ENCODE measurements at places on chromosomes 2 and 18.

DNA sequence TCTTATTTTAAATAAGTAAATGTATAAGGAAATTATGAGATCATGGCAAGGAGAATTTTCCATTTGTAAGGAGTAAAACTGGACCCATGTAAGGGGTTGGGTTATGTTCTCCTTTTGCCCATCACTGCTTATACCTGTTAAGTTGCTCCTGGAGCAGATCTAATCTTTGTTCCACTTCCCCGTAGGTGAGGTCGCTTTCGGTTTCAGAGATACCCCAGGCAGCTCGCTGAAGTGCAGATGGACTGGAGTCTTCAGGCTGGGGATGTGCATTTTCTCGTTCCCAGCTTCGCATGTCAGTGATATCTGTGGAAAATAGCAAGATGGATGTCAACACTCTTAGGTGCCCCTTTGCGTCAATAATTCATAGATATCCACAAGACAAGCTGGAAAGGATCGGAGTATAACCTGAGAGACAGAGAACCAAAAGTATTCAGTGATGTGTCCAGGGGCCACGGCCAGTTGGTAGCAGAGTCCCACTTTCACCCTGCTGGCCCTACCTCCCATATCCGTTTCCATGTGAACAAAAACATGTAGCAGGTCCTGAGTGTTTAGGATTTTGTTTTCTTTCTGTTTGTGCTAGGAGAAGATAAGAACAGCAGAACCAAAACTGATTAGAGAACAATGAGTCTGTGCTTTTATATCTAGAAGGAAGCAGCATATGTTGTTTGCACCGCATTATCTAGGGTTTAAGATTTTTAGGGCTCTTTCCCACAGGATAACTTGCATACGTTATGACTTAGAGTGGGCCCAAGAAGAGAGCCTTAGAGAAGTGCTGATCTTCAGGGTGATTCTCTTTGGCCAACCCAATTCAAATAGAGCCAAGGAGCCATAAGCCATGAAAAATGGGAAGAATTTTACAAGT is 36.0 kb downstream of the GCA start:
- DNase-seq, result no peak

- DNase-seq, result no peak
Measured at GRCh38 chr2:84957771-84958134, 13.2 kb upstream of the KCMF1 start.

DNA sequence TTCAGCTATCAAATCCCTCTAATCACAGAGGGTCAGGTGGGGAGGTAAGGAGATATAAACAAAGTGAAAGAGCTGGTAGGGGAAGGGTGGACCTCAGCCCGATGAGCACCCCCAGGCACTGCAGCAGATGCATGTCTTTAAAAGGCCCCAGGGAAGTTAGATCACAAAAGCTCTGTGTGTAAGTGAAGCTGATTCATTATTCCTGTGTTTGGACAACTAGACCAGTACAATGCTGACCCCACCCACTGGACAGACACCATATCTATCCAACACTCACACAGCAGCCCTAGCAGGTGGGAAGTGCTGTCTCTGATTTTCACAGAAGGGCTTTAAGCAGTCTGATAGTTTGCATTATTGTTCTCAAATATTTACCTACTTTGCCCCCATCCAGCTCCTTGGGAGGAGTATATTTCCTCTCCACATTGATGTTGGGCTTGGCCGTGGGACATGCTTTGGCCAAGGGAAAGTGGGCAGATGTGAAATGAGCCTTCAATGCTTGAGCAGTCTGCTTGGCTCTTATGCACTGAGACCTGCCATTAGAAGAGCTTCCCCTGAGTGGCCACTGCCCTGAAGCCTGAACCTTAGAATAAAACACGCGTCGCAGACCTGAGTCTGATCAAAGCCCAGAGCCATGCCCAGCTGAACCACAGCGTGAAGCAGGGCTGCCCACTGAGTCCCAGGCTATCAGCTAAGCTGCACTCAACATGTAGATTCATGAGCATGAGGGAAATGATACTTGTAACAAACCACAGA is 111.4 kb downstream of the COPS8 start:
- no peak for DNase-seq

DNA sequence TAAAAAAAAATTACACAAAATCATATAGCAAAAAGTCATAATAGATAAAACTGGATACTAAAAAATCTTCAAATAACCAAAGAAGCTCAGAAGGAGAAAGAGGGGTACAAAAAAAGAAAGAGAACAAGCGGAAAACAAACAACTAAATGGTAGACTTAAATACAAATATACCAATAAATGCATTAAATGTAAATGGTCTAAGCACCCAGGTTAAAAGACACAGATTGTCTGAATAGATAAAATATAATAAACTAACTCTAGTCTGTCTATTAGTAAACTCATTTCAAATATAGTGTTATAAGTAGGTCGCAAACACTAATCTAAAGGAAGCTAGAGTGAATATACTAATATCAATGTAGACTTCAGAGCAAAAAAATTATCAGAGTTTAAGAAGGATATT is 357.4 kb downstream of the METTL4 start:
- DNase-seq, result no peak

- DNase-seq, result no peak
Measured at GRCh38 chr18:35732636-35733035, 151.1 kb downstream of the GALNT1 start.

DNA sequence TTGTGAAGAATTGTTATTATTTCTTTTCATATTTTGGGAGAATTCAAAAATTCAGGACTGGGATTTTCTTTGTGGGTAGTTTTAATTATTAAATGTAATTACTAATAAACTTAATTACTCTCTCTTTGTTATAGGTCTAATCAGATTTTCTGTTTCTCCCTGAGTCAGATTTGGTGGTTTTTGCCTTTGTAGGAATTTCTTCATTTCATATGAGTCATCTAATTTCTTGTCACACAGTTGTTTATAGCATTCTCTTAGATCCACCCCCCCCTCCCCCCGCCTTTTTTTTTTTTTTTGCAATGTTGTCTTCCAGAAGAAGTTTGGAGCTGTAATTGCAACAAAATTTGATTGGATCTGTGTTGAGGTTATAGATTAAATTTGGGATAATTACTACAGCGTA is 26.0 kb upstream of the GALR1 start:
- DNase-seq, result no peak

DNA sequence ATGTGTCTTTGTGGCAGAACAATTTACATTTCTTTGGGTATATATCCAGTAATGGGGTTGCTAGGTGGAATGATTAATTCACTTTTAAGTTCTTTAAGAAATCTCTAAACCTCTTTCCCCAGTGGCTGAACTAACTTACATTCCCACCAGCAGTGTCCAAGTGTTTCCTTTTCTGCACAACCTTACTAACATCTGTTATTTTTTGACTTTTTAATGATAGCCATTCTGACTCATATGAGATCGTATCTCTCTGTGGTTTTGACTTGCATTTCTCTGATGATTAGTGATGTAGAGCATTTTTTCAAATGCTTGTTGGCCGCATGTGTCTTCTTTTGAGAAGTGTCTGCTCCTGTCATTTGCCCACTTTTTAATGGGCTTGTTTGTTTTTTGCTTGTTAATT is 43.1 kb upstream of the PTH2R start:
- DNase-seq, result no peak

GRCh38 chr2:179233083-179233490 is 31.5 kb downstream of the SESTD1 start:
- no peak for DNase-seq

GRCh38 chr18:73884868-73885267 is 262.8 kb downstream of the FBXO15 start:
- no peak for DNase-seq

DNA sequence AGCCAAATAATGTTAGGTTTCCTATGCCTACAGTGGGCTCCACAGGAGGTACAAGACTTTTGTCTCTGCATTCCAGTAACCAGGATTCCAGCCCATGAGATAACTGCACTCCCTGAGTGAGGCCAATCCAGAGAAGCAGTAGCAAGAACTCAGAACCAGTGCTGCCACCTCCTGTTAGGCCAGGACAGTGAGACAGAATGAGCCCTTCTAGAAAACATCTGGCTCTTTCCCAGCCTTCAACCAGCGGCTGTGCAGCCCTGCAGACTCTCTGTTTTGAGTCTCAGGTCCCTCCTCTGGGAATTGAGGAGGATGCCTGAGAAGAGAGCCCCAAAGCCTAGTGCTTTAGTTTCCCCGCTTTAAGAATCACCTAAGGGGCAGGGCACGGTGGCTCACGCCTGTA is 44.2 kb downstream of the ARID5A start:
- no peak for DNase-seq

- no peak for DNase-seq
Measured at GRCh38 chr2:69858261-69858660, 28.8 kb downstream of the GMCL1 start.

DNA sequence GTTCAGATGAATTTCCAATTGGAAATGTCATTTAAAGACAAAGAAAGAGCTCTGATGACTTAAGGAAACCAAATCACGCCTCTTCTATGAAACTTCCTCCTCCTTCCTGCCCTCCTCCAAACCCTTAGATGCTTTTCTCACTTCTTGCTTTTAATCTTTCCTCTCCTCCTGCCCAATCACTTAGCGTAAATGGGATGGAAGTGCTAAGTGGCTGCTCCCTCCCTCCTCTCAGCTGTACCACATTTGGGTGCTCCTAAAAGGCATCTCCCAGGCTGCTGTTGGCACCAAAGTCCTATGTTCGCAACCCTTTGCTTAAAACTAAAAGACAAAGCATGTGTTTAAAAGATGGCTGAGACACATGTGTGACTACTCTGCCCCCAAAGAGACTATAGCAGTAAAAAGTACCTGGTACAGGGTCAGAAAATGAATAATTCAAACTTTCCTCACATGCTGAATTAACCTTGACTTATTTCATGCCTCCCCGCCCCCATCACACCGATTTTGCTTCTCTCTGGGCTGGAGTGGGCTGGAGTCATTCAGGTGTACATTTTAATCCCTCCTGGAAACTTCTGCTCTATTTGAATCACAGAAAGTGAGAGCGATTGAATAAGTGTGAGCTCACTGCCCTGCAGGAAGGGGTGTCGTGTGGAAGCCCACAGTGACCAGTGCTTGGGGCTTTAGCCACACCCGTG is 59.2 kb upstream of the KLF7 start:
- no peak for DNase-seq

- no peak for DNase-seq
Measured at GRCh38 chr2:32262105-32262504, 2.6 kb downstream of the NLRC4 start.

- no peak for DNase-seq
Measured at GRCh38 chr18:38923126-38923525, 1357.5 kb upstream of the CELF4 start.

DNA sequence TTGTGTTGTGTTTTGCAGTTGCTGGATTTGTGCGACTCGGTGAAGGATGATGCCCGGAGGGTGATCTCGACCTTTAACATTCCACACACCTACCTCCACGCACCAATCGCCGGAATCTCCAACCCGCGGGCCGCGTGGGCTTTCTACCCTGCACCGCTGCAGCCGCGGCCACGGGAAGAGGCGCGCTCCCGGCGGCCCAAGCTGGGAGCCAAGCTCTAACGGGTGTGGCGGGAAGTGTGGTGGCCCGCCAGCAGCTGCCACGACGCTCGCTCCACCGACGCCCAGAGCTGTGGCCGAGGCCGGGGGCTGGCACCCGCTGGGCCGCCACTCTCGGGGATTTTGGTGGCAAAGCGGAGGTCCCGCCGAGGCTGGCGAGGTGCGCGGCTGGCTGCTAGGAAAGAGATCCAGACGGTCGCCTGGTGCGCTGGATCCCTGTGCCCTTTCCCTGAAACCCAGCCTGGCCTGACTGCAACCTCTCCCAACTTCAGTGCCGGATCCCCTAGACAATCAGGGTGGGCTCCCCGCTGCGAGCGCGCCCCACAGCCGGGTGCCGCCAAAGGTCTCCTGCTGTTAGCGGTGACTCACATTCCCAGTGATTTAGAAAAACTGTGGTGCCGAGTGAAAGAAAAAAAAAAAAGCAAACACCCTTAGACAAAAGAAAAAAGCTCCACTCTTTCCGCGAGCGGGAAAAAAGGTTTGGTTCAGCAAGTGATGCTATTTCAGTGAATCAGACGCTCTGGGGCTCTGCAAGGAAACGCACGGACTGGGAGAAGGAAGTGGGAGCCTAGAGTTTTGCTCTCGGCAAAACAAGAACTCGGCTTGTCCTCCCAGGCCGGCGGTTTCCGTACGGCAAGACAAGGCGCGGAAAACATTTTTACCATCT is 2.9 kb upstream of the BCL2L11 start:
- DNase-seq, result no peak

DNA sequence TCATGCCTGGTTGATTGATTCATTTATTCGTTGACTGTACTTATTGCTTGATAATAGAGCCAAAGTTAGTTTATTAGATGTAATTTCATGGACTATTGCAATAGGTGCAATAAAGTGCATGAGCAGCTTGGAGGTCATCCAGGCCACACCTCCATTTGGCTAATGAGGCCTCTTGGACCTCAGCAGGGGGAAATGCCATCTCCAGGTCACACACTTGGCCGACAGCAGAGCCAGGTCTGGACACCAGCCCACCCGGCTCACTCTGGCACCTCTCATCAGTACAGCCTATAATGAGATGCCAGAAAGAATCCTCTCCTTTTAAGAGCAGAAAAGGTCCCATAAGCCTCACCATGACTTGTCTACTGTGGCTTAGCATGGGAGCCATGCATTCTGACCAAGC is 71.2 kb upstream of the AFF3 start:
- no peak for DNase-seq

- DNase-seq, result no peak
Measured at GRCh38 chr18:80245781-80246444, 1.4 kb downstream of the PARD6G start.

GRCh38 chr18:11125492-11126315 is 23.7 kb downstream of the PIEZO2 start:
- DNase-seq, result no peak

DNA sequence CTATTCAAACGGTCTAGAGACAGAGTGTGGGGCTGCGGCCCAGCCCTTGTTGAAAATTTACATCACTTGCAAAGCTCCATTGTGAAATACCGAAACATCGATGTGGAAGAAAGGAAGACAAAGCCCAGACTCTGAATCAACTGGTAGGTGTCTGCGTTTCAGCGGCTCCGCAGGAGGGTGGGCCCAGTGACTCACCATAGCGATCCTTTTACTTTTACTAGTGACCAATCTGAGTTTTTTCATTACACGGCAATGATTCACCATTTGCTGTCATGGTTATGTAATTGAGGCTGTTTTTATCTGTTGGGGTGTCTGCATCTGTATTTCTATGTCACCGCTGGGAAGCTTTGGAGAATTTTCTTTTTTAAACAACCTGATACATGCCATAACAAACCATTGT is 66.6 kb upstream of the ODC1 start:
- DNase-seq, result no peak

GRCh38 chr18:5461041-5461440 is 82.8 kb downstream of the EPB41L3 start:
- DNase-seq, result no peak

GRCh38 chr2:70943205-70943871 is 7.6 kb downstream of the ATP6V1B1 start:
- no peak for DNase-seq

GRCh38 chr2:27296481-27296880 is 11.8 kb downstream of the UCN start:
- DNase-seq, result no peak

- no peak for DNase-seq
Measured at GRCh38 chr18:4587204-4587603, 132.1 kb upstream of the DLGAP1 start.

- no peak for DNase-seq
Measured at GRCh38 chr18:48929941-48930713, 20.6 kb downstream of the SMAD7 start.

All from activated naive CD4-positive, alpha-beta T cell (primary cell).